ENCODE measurements at places on chromosomes 4 and X. TPM values are rescaled to one million over a fixed set of nuclear protein-coding genes. Genes with fewer than 3 reads are reported as not detected.

DNA sequence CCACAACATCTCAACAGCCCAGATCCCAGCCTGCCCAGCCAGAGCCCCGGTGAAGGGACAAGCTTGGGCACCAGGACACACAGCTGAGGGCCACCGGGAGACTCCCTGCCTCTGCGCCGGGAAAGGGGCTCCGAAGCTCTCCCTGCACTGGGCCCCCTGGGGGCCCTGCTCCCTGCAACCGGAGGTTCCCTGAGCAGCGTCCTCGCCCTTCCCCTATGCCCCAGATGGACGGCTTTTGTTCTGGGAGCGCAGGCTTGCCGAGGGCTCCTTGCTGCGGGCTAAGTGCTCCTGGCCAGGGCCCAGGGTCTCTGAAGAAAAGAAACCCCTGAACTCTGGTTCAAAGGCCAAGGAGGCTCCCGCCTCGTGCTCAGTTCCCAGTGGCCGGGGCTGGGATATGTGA is 899 bp upstream of the ZFP92 start:
- DNase-seq: no peak

BMP3 gene
- total RNA-seq: not detected

GRCh38 chr4:1072830-1073446 is 40.4 kb downstream of the RNF212 start:
- peak; percentile 75 for DNase-seq

PCYT1B gene
- 0.44 TPM for total RNA-seq

GRCh38 chr4:87659247-87659931 is 9.3 kb downstream of the DMP1 start:
- no peak for DNase-seq

DNA sequence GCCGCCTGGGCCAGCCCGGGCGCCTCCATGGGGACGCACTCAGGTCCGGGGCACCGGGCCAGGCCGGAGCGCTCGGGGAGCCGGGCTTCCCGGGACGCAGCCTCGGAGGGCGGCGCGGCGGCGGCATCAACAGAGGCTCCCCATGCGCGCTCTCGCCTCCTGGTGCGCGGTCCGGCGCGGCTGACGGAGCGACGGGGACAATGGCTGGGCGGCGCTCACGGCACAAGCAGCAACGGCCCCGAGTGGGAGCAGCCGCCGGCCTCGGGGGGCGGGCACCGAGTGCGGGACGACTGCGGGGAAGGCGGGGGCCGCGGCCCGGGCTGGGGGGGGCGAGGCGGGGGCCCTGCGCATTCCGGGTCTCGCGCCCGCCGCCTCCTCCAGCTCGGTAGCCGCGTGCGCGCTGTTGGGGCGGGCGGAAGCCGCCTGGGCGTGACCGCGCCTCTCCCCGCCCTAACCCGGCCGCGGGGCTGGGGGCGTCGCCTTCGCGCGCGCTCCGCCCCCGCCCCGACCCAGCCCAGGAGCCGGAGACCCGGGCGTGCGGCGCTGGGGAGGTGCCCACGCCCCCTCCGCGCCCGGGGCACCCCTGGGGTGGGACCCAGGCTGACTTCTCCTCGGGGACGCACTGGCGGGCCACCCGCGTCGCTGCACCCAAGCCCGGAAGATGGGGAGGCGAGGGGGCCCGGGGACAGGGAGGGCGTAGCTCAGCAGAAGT is at the start of gene PRKX:
Gene PRKX, minus strand, starts transcription at position 425 of the 712 bp plus-strand sequence. Its CDS starts 396 bp downstream, at position 29.
- peak; percentile 77 for DNase-seq

AP1S2 gene
- total RNA-seq: 22.3 TPM
